ENCODE measurements at places on chromosomes 5 and 9. TPM values are rescaled to one million over a fixed set of nuclear protein-coding genes. Genes with fewer than 3 reads are reported as not detected.

GRCh38 chr9:98057138-98057799 is 737 bp downstream of the NANS start:
- peaks cover 32% of the 10 kb centered on the region for H3K4me1 ChIP-seq
- H3K27me3 ChIP-seq = peaks cover 3% of the 10 kb centered on the region
- H3K27ac ChIP-seq = peak overlapping the region; percentile 98
- DNase-seq = no peak
- peak overlapping the region; percentile 100 for H3K4me3 ChIP-seq
- H3K36me3 ChIP-seq = peaks cover 13% of the 10 kb centered on the region

Gene CTXN3
- total RNA-seq = not detected

DNA sequence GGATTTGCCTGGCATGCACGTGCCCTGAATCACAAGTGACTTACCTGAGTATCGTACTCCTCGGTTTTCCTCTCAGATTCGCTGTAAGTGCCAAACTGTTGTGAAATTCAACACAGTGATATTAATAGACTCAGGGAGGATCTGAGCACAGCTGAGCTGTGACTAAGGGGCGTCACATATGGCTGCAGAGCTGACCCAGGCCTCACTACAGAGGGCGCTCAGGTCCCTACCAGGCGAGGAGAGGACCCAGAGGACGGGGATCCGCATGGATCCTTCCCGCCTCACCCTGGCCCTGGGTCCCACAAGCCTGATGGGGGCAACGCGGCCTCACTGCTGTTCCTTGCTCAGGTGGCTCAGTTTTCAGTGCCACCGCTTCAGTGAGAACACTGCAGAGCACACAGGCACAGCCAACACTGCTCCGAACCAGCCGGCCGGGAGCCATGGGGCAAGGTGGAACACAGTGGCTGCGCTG is 20.1 kb downstream of the CLPTM1L start:
- DNase-seq = no peak
- H3K4me1 ChIP-seq = peaks cover 31% of the 10 kb centered on the region
- no peak overlapping the region for H3K27ac ChIP-seq
- peaks cover 29% of the 10 kb centered on the region for H3K36me3 ChIP-seq

Gene PCDHGA2
- total RNA-seq = 3.3 TPM

- no peaks in the 10 kb centered on the region for H3K27me3 ChIP-seq
- no peak overlapping the region for H3K27ac ChIP-seq
- no peak for DNase-seq
- H3K4me1 ChIP-seq = no peaks in the 10 kb centered on the region
- H3K36me3 ChIP-seq = no peaks in the 10 kb centered on the region
- no peak overlapping the region for H3K4me3 ChIP-seq
These were observed 1050.7 kb downstream of the TLE4 start for GRCh38 chr9:80622508-80622907.

DNA sequence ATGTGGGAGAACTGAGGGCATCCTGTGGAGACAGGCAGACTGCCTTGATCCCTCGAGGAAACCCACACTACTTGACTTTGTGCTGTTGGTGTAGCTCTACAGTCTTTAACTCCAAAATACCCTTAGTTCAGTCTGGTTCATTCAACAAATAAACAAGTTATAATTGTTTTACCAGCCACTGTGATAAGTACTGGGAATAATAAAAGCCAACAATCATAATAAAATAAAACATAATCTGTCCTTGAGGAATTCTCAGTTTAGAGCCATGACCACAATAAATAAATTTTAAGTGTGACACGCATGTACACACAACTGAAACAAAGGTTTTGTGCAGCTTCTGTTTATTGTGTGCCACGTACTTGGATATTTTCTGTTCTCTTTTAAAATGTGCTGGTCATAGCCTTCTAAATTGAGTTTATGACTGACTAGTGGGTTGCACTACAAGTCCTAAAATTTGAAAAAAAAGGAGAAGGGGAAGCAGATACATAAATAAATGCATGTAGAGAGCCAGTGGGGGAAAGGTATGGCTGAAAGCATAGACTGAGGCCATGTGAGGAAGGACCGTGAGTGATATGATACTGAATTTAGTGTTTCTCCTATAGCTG is 6.2 kb upstream of the SCAMP1 start:
- H3K27ac ChIP-seq = no peak overlapping the region
- peaks cover 11% of the 10 kb centered on the region for H3K4me1 ChIP-seq
- DNase-seq = no peak
- no peak overlapping the region for H3K4me3 ChIP-seq
- peaks cover 15% of the 10 kb centered on the region for H3K36me3 ChIP-seq
- peaks cover 3% of the 10 kb centered on the region for H3K27me3 ChIP-seq

GRCh38 chr5:73674669-73675004 is 48.6 kb downstream of the ARHGEF28 start:
- no peak for DNase-seq
- no peaks in the 10 kb centered on the region for H3K27me3 ChIP-seq
- peaks cover 4% of the 10 kb centered on the region for H3K36me3 ChIP-seq
- peaks cover 38% of the 10 kb centered on the region for H3K4me1 ChIP-seq
- peak overlapping the region; percentile 94 for H3K27ac ChIP-seq

- H3K4me3 ChIP-seq = peak overlapping the region; percentile 66
- no peaks in the 10 kb centered on the region for H3K27me3 ChIP-seq
- peak; percentile 90 for DNase-seq
These were observed 42.5 kb downstream of the ITGA2 start for GRCh38 chr5:53031695-53032096.

DNA sequence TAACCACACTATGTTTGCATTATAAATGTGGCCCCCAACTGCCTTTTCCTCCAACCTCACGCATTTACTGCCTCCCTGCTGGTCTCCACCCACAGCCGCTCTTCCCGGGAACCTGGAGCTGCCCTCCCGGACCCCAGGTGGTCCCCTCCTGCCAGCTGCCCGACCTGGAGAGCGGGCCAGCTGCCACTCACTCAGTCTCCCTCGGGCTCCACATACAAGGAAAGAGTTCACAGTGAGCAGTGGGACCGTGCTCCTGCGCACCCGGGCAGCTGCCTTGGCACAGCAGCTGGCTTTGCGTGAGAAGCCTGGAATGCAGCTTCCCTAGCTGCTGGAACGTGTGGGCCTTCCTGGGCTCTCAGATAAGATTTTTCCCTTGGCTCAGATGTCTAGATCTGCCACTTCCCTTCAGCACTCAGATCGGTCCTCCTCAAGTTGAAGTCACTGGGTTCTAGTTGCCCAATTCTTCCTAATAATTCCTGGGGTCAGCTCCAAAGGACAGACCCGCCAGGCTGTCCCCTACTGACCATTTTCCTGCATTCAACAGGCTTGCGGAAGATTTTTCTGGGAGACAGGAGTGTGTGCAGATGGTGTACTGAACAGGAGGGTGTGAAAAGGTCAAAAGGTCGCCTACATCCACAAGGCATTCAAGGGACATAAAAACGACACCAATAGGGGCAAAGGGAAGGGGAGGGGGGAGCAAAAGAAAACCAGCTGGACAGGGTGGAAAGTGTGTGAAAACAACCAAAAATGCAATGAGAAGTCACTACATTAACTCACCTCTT is 69.1 kb downstream of the MYO10 start:
- H3K4me1 ChIP-seq = peaks cover 84% of the 10 kb centered on the region
- no peak for DNase-seq
- H3K36me3 ChIP-seq = peaks cover 30% of the 10 kb centered on the region
- peaks cover 11% of the 10 kb centered on the region for H3K27me3 ChIP-seq
- 0 out of 2 replicates have a peak overlapping the region, but pooled peaks have one; percentile 3 for H3K27ac ChIP-seq

DNA sequence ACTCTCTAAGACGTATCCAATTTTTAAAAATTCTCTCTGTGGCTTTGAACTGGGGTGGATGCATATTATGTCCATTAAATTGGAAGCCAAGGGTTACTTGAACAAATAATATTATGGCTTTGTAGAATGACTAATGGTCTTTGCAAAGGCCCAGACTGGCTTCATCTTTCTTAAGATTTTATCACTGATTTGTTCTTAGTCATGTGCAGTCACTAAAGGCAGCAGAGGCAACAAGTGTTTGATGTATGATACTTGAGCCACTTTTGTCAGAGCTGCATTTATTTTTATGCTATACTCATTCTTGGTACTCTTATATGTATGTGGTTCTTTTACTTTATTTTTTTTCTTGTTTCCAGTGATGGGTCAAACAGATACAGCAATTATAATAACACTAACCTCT is 152.2 kb downstream of the NR2F1-AS1 start:
- H3K27ac ChIP-seq = peak overlapping the region; percentile 44
- DNase-seq = peak; percentile 82
- peaks cover 52% of the 10 kb centered on the region for H3K4me1 ChIP-seq
- no peak overlapping the region for H3K4me3 ChIP-seq
- H3K27me3 ChIP-seq = no peaks in the 10 kb centered on the region

Gene FBP2
- not detected for total RNA-seq

GRCh38 chr9:121672213-121672612 is 20.8 kb downstream of the DAB2IP start:
- H3K4me3 ChIP-seq = no peak overlapping the region
- peaks cover 5% of the 10 kb centered on the region for H3K27me3 ChIP-seq

DNA sequence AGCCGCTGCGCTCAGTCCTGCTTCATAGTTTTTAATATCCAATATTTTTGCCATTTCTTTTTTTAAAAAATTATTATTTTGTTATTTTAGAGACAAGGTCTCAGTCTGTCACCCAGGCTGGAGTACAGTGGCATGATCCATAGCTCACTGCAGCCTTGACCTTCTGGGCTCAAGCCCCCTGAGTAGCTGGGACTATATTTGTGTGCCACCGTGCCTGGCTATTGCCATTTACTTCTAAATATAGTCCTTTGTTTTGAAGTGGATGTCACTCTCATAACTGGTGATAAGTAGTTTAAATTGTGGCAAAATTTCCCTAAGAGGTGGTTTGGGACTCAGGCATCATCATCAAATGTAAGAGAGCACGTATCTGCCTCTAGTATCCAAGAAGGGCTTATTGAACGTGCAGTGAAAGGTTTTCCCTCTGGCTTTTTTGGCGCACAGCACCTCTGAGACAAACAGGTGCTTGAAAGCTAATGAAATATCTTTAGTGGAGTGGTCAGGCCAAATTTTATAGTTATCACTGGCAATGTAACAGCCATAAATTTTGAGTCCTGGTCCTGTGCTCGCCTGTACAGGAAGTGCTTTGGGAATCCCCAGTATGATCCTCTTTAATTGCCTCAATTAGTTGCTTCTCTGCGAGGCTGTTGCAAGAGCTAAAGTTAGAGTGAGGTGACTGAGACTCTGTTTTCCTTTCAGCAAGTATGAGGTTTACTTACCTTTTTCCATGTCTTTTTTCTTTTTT is 14.8 kb downstream of the STXBP1 start:
- no peak overlapping the region for H3K27ac ChIP-seq
- no peak overlapping the region for H3K4me3 ChIP-seq
- H3K27me3 ChIP-seq = no peaks in the 10 kb centered on the region
- no peaks in the 10 kb centered on the region for H3K36me3 ChIP-seq
- DNase-seq = no peak

DNA sequence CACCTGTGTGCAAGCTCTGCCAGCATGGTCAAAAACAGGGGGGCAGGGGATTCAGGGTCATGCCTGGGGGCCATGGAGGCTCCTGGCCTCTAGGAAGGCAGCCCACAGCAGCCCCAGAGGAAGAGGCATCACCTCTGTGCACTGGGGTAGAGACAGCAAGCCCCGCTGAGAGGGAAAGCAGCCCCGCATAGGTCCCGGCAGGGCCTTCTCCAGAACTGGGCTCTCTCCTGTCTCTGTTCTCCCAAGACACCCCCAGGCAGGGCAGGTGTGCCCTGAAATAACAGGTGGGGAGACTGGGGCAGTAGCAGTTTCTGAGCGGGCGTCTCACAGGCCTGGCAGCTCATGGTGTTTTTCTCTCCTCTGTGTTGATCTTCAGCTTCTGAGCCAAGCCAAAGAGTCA is 279.1 kb downstream of the HSPA4 start:
- no peak for DNase-seq
- no peak overlapping the region for H3K27ac ChIP-seq
- no peak overlapping the region for H3K4me3 ChIP-seq
- H3K36me3 ChIP-seq = no peaks in the 10 kb centered on the region
- H3K4me1 ChIP-seq = no peaks in the 10 kb centered on the region

DNA sequence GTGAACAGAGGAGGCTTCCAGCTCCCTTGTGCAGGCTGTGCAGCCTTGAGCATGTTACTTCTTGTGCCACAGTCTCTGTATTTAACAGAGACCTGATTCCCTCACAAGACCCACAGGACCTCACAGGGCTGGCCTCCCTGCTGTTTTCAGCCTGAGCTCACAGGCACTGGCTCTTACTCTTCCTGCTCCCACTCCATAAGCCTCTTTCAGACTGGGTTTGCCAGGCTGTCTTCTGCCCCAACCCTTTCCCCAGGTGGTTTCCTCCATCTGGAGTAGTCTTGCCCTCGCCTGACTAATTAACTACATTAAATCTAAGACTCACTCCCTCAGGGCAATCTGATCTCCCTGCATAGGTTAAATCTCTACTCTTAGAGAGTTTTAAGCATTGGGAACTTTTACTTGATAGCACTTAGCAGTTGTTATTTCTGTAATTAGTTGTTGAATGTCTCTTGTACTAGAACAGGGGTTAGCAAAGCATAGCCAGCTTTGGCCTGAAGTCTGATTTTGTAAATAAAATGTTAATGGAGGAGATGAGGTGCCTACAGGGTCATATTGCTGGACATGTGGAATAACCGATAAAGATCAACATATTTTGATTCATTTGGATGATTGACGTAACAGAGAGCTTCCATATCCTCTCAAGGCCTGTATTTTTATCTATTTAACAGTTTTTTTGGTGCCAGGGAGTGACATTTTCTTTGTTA is 28.6 kb upstream of the SPATA31E1 start:
- no peaks in the 10 kb centered on the region for H3K27me3 ChIP-seq
- peaks cover 2% of the 10 kb centered on the region for H3K36me3 ChIP-seq
- DNase-seq = no peak
- H3K4me3 ChIP-seq = no peak overlapping the region
- no peak overlapping the region for H3K27ac ChIP-seq

Data from HFFc6 (cell line).